ENCODE measurements at places on chromosomes 16 and 17.
A peak's percentile ranks its signal among the peaks of the same experiment; 100 is the strongest.

GRCh38 chr16:27973678-27974077, 89.8 kb downstream of the GSG1L start:
- no peak for DNase-seq

DNA sequence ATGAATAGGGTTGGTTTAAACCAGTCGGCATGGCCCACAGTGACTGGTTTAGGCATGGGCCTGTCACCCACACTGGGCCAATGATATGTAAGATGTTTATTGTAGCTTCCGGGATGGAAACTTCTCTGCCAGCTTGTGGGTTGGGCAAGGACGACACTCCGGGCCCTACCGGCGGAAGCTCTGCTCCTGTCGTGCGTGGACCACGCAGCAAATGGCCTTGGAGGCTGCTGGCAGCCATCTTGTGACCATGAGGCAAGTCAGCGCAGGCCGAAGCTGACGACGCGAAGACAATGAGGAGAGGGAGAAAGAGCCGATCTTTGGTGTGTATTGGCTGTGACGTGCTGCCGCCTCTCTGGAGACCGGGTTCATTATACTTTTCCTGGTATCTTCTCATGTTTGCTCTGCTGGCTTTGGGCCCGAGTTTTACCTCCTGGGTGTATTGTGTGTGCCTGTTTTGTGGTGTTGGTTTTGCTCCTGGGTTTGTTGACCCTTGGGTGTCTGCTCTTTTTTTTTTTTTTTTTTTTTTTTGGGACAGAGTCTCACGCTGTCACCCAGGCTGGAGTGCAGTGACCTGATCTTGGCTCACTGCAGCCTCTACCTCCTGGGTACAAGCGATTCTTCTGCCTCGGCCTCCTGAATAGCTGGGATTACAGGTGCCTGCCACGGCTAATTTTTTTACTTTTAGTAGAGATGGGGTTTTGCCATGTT, 15.4 kb downstream of the SLC25A10 start:
- no peak for DNase-seq

- DNase-seq = no peak
Measured at GRCh38 chr17:57835333-57835900, 14.4 kb downstream of the MRPS23 start.

- DNase-seq = no peak
Measured at GRCh38 chr17:968812-969730, 10.5 kb downstream of the NXN start.

- no peak for DNase-seq
Measured at GRCh38 chr17:57486882-57487301, 230.6 kb downstream of the MSI2 start.

DNA sequence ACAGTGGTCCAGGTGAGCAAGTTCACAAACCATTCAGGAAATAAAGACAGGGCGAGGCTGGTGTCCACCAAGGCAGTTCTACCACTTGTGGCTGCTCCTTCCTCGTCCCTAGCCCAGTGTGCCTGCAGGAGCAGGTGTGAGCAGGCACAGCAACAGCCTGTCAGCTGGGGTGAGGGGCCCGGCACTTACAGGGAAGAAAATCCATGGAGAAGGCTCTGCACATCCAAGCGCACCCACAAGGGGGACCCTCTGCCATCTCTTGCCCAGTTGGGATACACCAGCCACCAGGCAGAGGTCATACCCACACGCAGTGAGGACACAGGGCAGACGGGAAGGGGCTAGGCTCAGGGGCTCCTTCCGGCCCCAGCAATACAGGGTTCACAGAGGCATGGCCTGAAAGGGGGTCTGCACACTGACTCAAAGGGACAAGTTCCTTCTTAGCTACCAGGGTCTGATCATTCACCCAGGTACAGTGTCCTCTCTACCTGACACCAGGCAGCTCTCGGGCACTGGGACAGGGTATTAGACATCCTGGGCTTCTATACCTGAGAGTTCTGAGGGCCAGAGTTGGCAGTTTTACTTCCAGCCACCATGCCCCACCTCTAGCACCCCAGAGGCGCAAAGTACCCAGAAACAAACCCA, 27.0 kb downstream of the CDIP1 start:
- peak; percentile 48 for DNase-seq

DNA sequence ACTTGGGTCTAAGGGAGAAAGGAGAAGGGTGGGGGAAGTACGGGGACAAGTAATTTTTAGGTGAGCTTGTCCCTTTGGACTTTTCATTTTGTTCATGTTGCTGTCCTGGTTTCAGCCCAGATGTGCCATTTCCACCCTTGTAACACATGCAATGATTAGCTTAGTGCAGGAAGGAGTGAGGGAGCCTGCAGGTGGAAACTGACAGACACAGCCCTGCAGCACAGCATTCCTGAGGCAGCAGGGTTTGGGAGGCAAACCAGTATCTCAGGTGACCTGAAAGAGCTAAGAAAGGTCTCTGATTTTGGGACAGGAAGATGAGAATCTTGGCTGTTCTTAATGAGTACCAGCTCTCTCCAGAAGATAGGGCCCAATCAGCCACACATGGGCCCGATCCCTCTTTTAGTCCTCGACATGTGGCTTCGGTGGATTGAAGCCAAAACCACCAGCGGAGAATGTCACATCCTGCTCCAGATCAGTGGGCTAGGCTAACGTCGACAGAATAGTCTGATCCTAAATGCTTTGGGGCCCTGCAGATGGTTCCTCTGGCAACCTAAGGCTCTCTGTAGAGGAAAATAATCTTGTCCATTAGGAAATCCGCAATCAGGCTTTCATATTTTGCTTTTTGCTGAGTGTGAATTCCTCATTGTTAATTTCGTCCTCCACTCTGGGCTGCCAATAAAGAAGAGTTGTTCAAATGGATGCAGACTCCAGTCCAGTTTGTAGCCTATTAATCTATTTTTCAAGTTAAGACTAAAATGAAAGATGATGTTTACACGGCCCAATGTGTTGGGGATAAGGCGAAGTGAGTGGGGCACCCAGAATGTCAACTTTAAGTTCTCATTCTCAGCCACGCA, 3.8 kb upstream of the RNF157 start:
- DNase-seq = no peak

- DNase-seq = no peak
Measured at GRCh38 chr17:67902511-67903231, 77.4 kb downstream of the BPTF start.

- no peak for DNase-seq
Measured at GRCh38 chr17:21025451-21025850, 17.4 kb downstream of the USP22 start.

DNA sequence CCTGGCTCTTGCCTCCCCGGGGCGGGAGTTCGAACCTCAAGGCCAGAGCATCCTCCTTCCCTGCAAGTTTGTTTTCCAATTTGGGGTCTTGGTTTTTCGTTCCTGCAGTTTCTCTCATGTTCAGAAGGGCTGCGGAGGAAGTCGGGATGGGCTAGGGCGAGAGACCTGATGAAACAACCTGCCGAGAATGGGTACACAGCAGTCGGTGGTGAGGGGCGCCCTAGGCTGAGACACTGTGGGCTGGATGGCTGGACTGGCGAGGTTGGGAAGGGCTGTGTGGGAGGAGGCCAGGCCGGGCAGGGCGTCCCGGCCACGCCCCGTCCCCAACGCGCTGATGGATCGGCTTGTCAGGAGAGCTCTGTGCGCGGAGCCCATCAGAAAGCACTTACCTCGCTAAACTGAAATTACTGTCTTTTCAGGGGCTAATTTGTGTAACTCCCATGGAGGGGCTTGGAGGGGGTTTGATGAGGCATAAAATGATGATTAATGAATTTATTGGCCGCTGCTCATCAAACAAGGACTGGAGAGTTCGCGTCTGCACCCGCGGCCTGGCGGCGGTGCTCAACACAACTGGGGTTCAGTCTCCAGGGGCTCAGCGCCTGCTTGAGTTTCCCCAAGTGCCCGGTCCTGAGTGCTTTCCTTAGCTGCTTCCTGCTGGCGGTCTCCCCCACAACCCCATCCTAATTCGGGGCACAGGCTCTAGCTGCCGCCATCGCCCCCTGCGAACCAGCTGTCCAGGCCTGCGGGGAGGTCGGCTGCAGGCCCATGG, 9.0 kb downstream of the IRX5 start:
- no peak for DNase-seq

DNA sequence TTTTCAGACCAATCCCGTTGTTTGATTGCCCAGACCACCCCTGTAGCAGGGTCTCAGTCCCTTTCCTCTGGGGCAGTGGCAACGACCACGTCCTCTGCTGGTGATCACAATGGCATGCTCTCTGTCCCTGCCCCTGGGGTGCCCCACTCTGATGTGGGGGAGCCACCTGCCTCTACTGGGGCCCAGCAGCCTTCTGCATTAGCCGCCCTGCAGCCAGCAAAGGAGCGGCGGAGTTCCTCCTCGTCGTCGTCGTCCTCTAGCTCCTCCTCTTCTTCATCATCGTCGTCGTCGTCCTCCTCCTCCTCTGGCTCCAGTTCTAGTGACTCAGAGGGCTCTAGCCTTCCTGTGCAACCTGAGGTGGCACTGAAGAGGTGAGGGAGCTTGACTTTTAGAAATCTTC, 9.2 kb downstream of the ELOB start:
- no peak for DNase-seq

GRCh38 chr16:67372664-67373063, 20.6 kb downstream of the TPPP3 start:
- DNase-seq = no peak

DNA sequence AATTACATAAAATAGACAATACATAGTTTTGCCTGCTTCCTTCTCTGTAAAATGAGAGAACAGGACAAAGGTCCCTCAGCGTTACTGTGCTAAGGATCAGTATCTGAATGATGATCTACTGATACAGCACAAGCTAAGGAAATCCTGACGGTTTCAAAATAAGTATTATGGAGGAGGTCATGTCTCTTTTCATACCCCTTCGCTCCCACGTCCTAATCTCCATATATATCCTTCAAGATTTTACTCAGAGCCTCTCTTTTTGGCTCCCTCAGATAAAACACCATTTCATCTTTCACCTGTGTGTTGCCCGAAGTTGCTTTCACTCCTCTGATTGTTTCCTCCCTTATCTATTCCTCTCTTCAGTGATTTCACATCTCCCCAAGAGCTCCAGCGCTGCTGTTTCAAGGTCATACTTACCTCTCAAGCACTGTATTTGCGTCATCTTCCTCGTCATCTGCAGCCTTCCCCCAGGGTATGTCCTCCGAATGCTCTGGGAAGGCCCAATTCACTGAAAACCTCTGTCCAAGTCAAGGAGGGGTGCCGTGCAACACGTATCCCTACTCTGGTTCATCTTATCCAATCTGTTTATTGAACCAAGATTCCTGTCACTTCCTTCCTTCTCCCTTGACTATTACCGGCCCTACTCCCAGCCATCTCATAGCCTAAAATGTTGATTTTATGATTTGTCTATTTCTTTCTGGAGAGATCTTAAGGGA, 1.2 kb upstream of the BLTP2 start:
- no peak for DNase-seq

DNA sequence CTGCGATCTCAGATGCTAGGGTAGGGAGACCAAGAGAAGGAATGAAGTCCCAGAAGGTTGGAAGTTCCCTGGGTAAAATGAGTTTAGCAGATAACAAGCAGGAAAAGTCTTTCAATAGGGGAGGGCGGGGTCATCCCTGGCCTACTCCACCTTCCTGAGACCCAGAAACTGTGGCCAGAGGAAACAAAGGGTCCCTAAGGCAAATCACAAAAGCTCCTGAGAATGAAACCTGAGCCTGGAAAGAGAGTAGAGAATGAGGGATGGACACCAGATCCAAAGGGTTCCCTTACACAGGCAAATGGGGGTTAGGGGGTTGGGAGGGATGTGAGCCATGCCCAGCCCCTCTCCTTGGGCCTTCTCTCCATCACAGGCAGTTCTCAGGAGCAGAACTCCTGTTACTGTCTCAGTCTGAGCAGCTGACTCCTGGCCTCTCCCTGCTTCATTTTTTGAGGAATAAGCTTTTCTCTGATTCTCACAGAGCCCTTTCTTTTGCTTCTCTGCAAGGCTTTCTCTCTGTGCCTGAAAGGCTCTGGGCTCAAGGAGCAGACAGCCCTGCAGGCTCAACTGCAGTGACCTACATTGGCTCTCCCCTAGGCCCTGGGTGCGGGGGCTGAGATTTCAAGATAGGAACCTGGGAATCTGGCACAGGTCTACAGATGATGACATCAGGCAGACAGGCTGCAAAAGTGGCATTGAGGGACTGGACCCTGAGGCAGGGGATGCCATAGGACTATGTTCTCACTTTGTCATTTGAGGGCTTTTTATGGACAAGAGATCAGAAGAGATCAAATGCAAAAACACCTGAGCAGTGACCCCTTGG, 9.8 kb upstream of the NR1D1 start:
- peak; percentile 71 for DNase-seq

DNA sequence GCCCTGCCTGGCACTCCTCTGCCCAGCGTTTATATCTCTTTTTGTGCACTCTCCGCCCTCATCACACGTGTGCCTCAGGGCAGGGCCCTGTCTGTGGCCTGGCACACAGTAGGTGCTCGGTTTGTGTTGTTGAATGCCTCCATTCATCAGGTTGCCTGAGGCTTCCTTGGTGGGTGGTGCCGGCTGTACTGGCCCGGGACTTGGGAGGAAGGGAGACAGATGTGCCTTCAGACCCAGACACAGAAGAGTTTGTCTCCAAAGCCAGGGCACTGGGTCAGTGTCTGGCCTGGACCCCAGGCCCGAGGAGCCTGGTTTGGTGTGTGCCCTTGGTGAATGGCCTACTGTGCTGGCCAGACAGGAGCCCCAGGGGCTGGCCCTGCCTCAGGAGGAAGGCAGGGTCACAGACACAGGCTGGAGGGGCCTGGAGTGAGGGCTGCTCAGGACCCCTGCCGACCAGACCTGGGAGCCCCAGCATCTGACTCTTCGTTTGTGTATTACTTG, 71.6 kb downstream of the RAI1 start:
- no peak for DNase-seq

DNA sequence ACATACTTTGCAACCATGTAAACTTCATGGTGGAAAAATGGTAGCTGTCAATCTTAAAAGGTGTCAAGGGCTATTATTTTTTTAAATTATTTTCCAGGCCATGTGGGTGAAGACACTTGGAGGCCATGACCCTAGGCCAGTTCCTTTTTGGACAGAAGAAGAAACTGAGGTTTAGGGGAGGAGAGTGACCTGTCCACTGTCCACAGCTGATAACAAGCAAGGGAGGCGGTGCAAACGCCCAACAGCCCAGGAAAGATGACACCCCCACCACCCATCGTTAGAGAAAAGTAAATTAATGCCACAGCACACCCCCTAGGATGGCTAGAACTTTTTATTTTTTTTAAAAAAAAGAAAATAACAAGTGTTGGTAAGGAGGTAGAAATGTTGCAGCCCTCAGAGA, 19.2 kb downstream of the ENPP7 start:
- no peak for DNase-seq

DNA sequence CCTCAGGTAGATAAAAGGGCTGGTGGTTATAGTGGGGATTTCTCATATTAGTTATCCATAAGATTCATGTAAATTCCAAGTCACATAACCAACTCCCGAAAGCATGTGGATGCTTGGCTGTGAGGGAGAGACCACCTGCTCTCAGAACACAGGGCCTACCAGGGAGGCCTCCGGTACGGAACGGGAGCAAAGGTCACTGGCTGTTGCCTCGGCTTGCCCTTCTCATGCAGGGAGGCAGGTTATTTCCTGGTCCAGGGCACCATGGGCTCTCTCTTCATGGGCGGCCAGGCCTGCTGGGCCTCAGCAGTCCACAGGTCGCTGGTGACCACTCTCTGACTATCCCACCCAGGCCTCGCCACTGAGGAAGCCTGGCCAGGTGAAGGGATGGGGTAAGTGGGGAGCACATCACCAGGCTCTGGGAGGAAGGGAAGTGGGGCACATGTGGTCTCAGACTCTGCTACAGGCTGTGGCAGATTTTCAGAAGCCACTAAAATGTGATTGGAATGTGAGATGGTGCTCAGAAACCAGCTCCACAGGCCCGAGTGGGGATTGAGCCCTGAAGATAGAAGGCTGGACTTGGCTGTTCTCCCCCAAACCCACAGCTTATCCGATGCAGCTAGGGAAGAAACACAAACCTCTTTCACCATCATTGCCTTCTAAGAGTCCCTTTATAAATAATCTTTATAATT, 45.4 kb downstream of the HNF1B start:
- DNase-seq = no peak

All from iPS DF 19.7 (cell line).